ENCODE measurements at places on chromosomes 5 and 9.

GRCh38 chr9:7144265-7145046 is 386.7 kb downstream of the KDM4C start:
- no peak for DNase-seq

DNA sequence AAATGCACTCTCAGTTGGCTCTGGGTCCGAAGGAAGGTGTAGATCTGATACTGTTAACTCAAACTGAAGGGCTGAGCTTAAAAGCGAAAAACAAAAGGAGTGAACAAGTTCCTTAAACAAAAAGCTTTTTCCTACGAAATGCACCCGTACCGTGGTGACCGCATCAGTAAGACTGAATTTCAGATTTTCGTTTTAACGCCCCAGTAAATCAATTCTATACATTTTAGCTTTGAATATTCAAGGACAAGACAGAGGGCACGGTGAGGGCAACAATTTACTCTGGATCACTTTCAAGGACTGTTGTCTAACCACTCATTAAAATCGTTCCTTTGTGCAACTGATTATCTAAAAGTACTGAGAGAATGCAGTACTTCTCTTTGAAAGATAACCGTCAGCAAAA is 1.9 kb downstream of the HOMER1 start:
- no peak for DNase-seq

- DNase-seq, result no peak
Observed at GRCh38 chr5:167916706-167917105, 374.7 kb upstream of the WWC1 start.

GRCh38 chr5:81014348-81014747 is 54.2 kb downstream of the RASGRF2 start:
- DNase-seq, result no peak

DNA sequence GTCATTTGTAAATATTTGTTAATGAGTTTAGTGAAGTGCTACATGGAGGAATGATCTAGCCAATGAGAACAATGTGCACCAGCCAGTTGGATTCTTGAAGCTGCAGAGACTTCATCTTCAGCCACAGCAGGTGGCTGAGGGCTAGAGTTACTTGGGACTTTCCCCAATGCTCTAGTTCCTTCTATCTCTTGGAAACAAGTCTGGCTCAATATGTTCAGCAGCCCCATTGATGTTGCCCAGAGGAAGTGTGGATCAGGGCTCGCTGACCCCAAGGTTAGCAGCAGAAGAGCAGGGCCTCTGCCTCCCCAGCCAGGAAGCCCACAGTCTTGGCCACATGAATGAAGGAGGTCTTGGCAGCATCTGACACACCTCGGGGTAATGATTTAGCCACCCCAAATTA is 117.5 kb downstream of the SLC1A3 start:
- no peak for DNase-seq

DNA sequence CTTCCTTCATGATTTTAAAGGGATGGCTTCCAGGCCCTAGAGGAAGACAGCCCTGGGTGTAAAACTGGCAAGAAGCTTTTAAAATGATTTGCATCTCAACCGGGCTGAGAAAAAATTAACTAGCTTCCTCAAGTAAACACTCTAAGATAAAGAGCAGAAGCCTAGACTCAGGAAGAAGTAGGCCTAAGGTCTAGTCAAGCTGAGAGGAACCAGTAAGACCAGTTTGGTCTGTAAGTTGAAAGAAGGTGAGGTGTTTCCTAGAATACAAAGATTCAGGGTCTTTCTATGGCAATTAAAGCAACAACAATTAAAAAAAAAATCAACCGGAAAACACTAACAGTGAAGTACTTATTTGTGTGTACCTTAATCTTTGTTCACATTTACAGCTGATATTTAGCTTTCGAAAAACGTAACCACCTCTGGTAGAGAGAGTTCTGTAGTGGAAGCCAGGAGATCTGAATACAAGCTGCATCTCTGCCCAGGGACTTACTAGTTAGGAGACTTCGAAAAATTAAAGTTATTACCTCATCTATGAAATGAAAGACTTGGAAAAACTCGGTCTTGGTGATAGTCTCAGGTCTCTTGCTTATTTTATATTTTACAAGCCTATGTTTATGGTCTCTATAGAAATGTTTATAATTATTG is 75.7 kb downstream of the TUSC1 start:
- no peak for DNase-seq

- no peak for DNase-seq
Observed at GRCh38 chr5:87435144-87435694, 22.5 kb upstream of the CCNH start.

- no peak for DNase-seq
Observed at GRCh38 chr5:104347119-104347708, 784.6 kb upstream of the NUDT12 start.

GRCh38 chr5:14199902-14200301 is 56.8 kb downstream of the TRIO start:
- DNase-seq, result no peak

DNA sequence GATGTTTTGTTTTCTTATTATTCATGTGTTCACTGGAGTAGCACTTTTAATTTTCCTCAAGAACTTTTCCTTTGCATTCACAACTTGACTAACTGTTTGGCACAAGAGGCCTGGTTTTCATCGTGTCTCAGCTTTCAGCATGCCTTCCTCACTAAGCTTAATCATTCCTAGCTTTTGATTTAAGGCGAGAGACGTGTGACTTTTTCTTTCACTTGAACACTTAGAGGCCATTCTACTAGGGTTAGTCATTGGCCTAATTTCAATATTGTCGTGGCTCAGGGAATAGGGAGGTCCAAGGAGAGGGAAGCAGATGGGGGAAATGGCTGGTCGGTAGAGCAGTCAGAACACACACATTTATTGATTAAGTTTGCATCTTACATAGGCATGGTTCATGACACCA is 94.0 kb downstream of the ZNF462 start:
- no peak for DNase-seq

GRCh38 chr9:97768746-97769145 is 71.6 kb upstream of the XPA start:
- no peak for DNase-seq

DNA sequence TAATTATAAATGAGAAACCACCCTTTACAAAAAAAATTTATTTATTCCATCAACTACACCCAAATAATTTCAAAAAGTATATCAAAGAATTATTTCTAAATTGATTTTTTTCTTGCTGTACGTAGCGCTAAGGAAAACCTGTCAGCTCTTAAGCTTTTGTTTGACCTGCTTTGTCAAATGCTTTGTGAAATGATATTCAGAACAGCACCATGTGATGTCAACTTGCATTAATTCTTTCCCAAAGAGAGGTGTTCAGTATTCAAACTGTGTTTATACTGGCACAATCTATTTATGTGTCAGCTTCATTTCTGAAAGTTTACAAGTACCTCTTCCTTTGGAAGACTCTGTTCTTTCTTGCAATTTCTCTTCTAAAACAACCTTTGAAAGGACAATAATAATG is 12.0 kb upstream of the ARSB start:
- no peak for DNase-seq

DNA sequence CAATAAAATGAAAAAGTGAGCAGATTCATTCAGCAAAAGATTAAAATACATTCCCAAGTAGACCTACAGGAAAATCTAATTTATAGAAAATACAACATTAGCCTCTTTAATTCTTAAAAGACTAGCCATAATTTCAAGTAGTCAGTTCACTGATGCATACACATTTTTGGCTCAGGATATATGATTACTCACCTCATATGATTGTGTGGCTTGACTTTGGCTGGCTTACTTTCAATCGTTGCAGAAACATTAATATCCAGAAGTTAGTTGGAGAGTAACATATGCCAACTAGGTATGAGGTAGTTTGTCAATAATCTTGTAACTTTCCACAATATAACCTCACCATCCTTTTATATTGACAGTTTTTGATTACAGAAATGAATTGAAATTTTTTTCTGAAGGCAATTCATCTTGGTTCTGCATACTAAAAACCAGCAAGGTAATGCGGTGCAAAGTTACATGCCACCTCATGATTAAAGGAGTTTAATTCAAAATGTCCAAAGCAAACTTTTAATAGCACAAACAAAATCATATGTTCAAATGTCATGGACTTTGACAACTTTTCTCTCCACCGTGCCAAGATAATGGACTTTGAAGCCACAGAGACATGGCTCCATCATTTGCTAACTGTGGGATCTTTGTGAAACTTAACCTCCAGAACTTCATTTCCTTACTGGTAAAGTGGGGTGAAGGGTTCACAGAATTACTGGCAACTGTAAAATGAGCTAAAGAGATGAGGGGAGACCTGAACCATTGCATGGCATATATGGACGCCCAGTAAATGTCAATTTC is 76.6 kb upstream of the PAM start:
- DNase-seq, result no peak

DNA sequence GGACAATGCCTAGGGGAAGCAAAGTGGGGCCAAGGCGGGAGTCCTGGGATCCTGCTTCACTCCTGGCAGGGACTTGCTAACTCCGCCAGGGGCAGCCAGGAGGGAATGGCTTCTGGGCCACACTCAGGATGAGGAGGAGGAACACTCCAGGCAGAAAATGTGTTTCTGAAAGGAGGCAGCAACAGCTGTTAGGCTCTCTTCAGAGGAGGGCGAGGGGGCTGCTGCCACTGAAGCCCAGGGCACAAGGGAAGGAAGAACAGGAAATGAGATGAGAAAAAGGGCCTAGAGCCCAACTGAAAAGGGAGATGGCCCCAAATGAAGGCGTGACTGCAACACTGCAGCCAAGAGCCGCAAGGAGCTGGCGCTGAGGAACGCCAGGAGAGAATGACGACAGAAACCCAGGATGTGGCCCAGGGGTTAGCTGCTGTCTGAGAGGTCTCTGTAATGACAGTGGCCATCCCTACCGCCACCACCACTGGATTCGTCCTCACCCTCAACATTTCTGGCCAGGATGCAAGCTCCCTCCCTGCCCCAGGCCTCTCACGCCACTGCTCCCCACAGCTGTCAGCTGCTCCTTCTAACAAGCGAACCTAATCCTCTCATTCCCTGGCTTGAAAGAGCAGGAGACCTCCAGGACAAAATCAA is 15.8 kb downstream of the PSMB7 start:
- DNase-seq, result no peak

DNA sequence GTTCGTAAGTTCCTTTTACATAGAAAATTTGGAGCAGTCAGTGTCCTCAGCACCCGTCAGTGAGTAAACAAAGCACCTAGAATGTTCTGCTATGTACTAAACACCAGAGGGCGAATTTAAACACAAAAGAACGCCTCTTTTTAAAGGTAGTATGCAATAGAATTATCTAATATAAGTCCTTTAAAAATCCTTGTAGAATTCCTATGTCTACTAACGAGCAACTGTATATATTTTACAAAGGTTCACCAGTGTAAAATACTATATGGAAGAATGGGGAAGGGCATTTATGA is 499 bp upstream of the TMEM232 start:
- DNase-seq, result no peak

- no peak for DNase-seq
Observed at GRCh38 chr9:76649894-76650293, 114.3 kb upstream of the PCA3 start.

DNA sequence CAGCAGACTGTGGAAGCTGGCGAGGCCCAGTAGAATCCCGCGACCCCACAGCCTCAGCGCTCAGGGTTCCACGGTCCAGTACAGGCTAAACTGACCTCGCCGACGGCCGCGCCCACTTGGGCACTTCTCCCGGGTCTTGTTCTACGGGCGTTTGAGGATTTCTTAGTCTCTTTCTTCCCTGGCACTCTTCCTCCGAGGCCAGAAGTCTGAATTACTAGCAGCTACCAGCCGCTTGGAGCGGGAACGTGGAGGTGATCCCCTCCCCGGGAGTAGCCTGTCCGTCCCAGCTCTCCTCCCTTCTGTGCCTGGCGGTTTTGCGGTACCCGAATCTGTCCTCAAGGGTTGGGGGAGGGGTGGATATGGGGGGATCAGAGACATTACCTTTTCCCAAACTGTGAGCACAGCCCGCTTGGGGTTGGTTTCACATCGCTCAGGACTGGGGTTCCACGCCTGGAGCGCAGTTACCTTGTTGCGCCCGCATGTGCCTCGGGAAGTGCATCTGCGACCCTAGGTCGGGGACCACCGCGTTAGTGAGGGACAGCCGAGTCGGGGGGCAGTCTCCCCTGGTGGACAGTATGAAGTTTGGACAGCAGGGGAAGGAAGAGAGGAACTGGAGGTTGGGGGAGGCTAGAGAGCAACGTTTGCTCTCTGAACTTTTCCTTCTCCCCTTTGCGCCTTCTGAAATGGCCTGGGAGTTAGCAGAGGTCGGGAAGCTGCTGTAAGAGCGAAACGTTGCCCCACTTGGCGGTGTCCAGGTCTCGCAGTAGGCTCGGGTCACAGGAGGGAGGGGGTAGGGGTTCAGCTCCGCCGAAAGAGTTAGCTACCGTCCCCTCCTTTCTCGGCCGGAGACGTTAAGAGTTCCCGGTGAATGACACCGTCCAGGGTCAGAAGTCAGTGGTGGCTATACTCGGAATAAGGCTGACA is 190.8 kb downstream of the MEF2C start:
- DNase-seq, result no peak

- DNase-seq, result no peak
Observed at GRCh38 chr5:36279054-36279698, 22.5 kb downstream of the RANBP3L start.

DNA sequence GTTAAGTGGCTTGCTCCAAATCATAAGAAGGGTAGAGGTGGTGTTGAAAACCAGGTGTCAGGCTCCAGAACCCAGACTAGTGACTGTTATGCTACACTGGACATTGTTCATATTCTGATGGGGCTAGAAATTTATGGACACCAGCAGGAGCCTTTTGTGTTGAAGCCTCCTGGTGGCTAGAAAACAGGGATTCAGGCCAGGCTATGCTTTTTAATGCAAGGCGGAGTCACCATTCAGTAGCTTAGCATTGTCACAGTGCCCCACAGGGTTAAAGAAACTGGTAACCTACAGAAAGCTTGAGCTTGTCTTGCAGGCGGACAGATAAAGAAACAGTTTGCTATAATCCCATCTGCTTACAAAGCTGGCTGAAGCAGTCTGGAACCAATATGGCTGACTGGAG is 23.0 kb upstream of the GOLM1 start:
- no peak for DNase-seq

DNA sequence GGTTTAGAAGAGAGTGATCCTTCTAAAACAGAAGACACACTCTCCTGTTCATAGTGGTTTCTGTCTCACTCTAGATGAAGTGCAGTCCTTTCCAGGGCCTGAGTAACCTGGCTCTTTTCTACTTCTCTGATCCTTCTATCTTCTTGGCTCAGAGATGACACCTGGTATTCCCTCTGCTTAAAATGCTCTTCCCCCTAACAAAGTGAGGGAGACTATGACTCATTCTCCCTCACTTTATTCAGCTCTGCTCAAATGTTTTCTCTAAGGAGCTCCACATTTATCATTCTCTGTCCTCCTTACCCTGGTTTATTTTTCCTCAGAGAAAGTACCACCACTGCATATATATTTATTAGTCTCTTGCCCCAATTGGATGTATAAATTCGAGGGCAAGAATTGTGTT is 24.6 kb downstream of the TUT7 start:
- DNase-seq, result no peak

GRCh38 chr5:148397968-148398595 is 14.3 kb downstream of the FBXO38 start:
- DNase-seq, result no peak

GRCh38 chr5:68381060-68381459 is 165.5 kb downstream of the PIK3R1 start:
- DNase-seq, result no peak

Data from stimulated activated CD4-positive, alpha-beta T cell treated with anti-CD3 and anti-CD28 coated beads, Interleukin-1b, Interleukin-23, amount 100 ng/mL, for 24 hours (primary cell).